Karpas-422 (cell line): ENCODE measurements at places on chromosomes 11 and 22.

GRCh38 chr22:29773233-29773632 is 6.1 kb downstream of the UQCR10 start:
- no peak for DNase-seq

GRCh38 chr11:31643857-31644256 is 134.3 kb downstream of the ELP4 start:
- no peak for DNase-seq

DNA sequence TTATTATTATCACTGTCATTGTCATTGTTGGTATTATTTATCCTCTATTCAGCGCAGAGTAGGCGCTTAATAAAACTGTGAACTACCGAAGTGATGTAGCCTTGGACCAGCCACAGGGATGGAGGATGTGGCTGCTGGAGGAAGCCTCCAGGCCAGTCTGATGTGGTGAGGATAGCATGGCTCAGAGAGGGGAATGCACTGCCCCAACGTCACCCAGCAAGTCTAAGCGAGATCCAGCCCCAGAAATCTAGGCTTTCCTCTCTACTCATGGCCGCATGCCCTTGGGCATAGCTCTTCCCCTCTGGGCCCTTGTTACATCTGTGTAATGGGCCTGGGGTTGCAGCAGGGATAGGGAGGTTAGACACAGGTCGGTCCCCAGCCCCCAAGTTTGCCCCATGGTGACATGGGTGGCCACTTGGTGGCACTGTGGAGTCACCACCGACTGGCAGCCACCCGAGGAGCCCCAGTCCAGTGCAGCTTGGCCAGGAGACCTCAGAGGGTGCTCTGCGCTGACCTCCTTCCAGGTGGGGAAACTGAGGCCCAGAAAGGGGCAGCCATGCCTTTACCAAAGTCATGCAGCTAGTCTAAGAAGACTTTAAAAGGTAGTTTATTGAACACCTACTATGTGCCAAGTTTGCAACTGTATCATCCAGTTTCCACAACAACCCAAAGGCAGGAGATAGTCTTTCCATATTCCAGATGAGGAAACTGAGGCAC is 395.7 kb downstream of the MN1 start:
- DNase-seq, result peak; percentile 77

GRCh38 chr22:22458896-22459588 is 49.5 kb downstream of the ZNF280B start:
- DNase-seq, result no peak

DNA sequence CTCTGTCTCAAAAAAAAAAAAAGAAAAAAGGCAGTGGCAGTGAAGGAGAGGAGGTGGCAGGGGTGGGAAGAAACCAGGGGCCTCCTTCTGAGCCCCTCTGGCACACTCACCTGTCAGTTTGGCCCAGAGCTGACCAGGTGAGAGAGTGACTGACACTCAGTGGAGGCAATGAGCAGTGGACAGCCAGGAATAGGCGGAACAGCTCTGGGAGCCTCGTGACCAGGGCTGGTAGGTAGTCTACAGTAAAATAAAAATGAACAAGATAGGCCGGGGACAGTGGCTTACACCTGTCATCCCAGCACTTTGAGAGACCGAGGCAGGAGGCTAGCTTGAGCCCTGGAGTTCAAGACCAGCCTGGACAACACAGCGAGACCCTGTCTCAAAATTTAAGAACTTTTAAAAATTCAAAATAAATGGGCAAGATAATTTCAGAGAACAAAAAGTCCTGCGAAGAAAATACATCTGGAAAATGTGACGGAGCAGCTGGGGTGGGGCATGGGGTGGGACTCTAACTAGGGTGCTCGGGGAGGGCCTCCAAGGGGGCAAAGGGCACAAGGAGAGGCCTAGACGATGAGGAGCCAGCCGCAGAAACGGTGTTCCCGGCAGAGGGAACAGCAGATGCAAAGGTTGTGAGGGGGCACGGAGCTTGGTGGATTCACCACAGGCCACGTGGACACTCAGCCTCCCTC is 3.8 kb upstream of the PDXP start:
- DNase-seq, result no peak

GRCh38 chr11:70314730-70315129 is 44.2 kb downstream of the PPFIA1 start:
- DNase-seq, result no peak

GRCh38 chr11:69204941-69205742 is 49.4 kb downstream of the SMIM38 start:
- no peak for DNase-seq

DNA sequence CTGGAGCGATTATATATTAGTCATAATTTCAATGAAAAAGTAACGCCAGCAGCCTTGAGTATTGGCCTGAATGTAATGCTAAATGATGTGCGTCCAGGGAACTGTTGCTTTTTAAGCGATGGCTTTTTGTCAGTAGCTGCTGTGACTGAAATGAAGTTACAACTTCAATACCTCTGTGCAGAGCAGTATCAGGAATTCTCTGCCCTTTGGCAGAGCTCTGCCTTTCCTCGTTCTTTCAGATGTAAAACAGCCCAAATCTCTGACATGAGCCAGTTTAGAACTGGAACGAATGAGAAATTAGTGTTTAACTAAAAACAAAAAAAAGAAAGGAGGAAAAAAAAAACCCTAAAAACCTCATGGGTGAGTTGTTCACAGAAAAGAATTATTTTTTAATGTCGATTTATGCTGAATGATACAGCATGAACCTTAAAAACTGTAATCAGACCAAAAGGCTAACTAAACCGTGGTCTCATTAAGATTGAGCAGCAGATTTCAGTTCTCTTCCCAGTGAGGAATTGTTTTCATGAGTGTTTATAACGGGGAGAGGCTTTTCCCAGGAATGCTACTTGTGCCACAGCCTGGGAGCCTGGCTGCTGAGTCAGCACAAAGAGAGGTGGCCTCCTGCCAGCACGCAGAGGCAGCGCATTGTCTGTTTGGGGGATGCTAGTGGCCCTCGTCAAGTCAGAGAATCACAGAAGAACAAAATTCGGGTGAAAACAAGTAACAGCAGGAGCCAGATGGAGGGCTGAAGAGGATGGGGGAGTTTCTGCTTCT is 146.2 kb upstream of the RASSF10 start:
- no peak for DNase-seq

GRCh38 chr22:37904572-37905533 is 1.2 kb upstream of the MICALL1 start:
- DNase-seq, result peak; percentile 27

DNA sequence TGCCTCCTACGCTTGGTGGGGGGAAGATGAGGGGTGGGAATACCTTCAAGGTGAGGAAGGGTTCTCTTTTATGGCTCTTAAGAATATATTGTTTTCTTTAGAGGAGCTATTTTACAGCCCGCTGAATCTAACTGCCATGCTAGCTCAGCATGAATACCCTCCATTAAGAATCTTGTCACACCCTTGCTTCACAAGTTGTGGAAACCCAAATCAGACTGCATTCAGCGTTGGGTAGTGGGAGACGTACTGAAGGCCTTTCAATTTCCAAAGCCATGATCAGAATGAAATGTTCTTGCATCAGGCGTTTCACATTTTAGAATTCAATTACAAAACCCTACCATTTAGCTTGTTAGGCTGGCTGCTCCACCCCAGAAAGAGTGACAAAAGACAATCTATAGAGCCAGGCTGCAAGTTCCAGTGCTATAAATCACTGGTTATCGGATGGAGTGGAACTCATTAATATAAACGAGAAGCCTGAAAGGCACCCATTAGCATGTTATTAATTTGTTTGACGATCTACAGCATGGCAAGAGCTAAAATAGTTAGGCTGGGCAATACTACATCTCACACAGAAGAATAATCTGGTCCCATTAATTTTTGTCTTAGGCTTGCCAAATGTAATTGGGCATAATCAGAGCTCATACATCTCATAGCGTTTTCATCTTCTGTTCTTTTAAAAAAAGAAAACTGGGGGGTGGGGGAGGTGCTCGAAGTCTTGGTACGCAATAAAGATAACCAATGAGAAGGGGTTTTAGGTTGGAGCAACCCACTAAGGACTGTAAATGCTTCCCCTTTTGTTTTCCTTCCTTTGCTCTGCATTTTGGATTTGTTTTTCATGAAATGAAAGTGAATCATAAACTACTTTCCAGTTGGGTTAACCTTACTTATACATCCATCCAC is 57.5 kb downstream of the ABTB2 start:
- no peak for DNase-seq

DNA sequence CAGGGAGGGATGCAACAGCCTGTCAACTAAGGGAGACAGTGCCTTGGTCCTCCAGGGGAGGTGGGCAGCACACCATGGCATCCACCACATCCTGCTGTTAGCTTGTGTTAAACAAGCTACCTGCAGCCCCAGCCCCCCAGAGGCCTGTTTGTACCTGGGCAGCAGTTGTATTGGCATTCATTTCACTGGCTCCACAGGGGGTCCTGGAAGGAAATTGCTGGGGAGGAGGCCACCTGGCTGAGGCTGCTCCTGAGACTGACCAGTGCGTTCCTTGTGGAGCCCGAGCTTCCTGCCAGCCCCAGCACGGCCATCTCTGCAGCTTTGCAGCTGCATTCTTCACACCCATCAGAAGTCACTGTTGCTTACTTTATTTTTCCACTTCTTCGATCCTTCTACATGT is 479.9 kb downstream of the INSC start:
- DNase-seq, result no peak

DNA sequence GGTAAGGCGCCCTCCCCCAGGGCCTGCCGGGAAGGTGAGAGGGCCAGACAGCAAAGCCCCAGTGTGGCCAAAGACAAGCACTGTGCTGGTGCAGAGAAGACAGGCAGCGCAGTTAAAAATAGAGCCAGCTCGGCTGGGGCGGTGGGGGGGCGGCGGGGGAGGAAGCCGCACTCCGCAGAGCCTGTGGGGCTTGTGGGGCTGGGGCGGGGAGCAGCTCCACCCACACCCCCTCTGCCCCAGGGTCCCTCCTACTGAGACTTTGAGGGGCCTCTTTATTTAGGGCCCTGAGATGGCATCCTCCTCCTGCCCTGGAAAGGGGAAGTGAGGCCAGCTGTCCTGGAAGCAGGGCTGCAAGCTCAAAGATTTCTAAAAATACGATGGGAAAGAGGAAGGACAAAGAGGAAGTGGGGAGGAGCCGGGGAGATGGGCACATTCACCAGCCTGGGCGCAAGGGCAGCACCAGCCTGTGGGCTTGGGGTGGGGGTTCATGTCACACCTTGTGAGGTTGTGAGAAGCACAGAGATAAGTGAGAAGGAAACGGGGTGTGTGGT is 2.6 kb downstream of the CYTH4 start:
- DNase-seq, result peak; percentile 90

DNA sequence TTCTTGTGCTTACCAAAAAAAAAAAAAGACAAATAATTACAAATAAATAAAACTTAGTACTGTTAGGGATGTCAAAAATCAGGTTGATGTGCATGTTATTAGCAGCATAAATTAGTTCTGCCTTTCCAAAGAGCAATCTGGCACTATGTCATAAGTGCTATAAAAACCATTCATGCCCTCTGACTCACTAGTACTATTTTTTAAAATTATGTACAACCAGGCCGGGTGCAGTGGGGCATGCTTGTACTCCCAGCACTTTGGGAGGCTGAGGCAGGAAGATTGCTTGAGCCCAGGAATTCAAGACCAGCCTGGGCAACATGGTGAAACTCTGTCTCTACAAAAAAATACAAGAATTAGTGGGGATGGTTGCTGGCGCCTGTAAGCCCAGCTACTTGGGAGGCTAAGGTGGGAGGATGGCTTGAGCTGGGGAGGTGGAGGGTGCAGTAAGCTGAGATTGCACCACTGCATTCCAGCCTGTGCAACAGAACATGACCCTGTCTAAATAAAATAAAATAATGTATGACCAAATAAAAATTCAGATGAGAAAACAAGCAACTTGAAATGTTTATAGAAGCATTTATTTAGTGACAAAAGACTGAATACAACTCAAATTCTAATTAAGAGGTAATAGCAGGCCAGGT is 25.3 kb downstream of the UEVLD start:
- no peak for DNase-seq

- no peak for DNase-seq
Measured at GRCh38 chr11:82909015-82909640, 7.6 kb downstream of the DDIAS start.

GRCh38 chr11:39741066-39741465 is 1718.4 kb downstream of the LRRC4C start:
- DNase-seq, result no peak

GRCh38 chr11:73654482-73655021 is 8.2 kb downstream of the PLEKHB1 start:
- DNase-seq, result no peak

DNA sequence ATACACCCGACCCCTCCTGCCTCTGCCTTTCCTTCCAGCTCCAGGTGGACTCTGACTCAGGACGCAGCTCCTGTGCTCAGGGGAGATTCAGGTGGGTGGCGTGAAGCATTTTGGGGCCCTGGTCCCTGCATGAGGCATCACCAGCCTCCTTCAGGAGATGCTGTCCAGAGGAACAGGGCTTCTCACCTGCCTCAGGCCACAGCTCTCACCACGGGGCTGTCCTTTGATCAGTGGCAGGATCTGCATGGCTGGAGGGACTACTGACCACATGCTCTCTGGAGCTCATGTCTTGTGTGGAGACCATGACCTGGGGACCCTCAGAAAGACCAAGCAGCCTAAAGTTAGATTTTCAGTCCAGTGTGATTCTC is 58.8 kb downstream of the GGTLC2 start:
- no peak for DNase-seq

- peak; percentile 65 for DNase-seq
Measured at GRCh38 chr11:74948546-74948897, 369 bp downstream of the XRRA1 start.

- DNase-seq, result no peak
Measured at GRCh38 chr11:57387289-57388030, 3.0 kb downstream of the PRG2 start.

DNA sequence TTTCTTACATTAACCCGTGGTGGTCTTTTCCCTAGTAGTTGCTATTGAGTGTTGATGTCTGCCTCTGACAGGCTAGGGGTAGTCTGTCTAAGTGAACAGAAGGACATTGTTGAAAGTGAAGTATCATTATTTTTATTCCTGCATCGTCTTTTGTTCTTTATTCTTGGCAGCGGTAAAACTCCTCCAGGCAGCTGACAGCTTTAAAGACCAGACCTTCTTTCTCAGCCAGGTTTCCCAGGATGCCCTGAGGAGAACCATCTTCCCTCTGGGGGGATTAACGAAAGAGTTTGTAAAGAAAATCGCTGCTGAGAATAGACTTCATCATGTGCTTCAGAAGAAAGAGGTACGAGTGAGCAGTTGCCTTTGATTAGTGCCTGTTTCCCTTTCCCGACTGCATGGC is 14.6 kb downstream of the TRMU start:
- DNase-seq, result no peak

GRCh38 chr11:19161651-19162050 is 40.1 kb downstream of the CSRP3 start:
- DNase-seq, result no peak

DNA sequence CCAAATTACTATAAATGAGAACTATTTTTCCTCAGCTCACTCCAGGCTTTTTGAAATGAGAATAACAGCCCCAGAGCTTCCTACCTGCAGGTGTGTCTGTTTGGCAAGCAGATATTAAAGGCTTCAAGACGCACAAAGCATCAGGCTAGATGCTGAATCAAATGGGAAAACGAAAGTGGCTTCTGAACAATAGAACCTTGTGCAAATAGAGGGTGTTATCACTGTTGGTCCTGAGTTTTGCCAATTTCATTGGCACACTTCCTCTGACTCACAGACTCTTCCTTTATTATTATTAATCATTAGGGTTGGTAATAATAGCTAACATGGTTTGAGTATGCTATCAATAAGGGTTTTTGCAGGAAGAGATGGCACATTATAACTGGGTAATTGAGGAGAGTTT is 13.4 kb downstream of the SYT13 start:
- DNase-seq, result no peak

- no peak for DNase-seq
Measured at GRCh38 chr22:25624476-25624875, 60.0 kb downstream of the GRK3 start.
